Memory B cell (primary cell): ENCODE measurements at places on chromosomes 2 and 18.

DNA sequence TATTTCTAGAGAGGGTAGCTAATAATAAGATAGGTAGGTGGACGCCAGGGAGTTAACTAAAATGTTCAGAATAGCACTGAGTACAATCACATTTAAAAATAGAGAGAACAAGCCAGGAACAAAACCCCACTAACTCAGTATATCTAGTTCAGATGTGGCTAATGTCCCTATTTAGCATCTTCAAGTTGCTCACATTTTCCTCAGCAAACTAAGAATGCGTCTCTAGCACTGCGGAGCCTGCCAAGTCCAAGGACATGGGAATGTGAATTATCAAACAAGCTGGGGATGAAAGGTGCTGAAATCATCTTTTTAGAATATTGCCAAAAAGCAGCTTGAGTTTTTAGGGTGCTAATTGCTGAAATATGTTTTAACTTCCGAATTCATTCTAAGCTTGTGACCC, 398.5 kb upstream of the FIGN start:
- H3K4me1 ChIP-seq: no peaks in the 10 kb centered on the region
- H3K36me3 ChIP-seq: no peaks in the 10 kb centered on the region
- no peaks in the 10 kb centered on the region for H3K27me3 ChIP-seq

DNA sequence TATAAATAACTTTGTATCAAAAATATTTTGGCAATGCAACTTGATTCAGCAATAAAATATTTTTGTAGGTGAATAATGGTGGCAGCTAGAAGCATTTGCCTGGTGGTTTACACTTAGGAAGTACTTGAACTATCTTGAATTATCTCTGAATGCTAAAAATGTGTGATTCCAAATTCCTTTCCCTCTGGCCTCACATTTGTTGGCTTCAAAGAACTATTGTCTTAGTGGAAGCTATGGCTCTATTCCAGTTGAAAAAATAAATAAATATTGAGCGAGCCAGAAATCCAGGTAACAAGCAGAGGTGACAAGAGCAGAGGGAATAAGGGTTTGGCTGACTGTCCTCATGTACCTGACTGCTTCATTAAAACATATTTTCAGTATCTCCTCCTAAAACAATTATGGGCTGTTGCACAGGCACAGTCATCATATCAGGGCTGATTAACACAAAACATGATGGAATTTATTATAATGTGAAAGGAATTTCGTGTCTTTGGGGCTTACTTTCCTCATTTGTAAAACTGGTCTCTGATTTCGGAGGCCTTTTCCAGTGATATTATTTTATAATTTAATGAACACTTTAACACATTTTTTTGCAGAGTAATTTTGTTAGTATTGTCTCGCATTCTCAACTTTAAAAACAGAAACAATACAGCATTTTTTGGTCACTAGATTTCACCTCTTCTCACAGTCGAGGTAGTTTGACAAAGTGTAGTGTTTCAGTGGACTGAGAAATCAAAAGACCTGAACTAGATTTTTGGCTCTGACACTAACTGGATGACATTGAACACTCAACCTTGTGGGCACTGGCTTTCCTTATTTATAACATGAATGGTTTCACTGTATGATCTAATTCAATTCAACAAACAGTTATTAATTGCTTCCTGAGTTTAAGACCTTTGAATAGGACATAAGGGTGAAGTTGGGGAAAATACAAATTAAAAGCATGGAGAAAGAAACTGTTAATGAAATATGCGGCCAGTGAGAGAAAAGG, 7.8 kb upstream of the CAVIN2 start:
- no peak overlapping the region for H3K27ac ChIP-seq
- no peaks in the 10 kb centered on the region for H3K4me1 ChIP-seq
- H3K36me3 ChIP-seq: no peaks in the 10 kb centered on the region

- no peak for DNase-seq
- peaks cover 7% of the 10 kb centered on the region for H3K4me1 ChIP-seq
- H3K27me3 ChIP-seq: peaks cover 28% of the 10 kb centered on the region
- no peak overlapping the region for H3K27ac ChIP-seq
- H3K36me3 ChIP-seq: no peaks in the 10 kb centered on the region
These were observed 18.9 kb upstream of the PDIA6 start for GRCh38 chr2:10831400-10831985.

DNA sequence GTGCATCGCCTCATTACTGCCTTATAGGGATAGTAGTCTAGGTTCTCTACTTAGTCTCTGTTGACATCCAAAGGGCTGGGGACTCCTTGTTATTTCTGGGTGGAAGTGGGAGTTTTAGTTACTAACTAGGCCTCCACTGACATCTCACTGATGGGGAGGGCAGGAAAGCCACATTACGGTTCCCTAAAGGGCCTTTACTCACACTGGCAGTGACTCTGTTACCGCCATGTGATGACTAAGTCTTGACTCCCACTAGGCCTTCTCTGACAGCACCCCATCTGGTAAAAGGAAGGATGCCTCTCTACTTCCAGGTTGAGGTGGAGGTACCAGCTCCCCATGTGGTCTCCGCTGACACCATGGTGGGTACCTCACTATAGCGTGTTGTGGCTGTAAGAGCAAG, 14.0 kb upstream of the BCL2L11 start:
- no peaks in the 10 kb centered on the region for H3K4me1 ChIP-seq
- H3K4me3 ChIP-seq: no peak overlapping the region
- H3K27me3 ChIP-seq: peaks cover 3% of the 10 kb centered on the region
- H3K27ac ChIP-seq: no peak overlapping the region
- DNase-seq: no peak

GRCh38 chr2:238638982-238639628, 208.8 kb upstream of the TWIST2 start:
- no peaks in the 10 kb centered on the region for H3K36me3 ChIP-seq
- no peak overlapping the region for H3K4me3 ChIP-seq
- no peaks in the 10 kb centered on the region for H3K27me3 ChIP-seq

DNA sequence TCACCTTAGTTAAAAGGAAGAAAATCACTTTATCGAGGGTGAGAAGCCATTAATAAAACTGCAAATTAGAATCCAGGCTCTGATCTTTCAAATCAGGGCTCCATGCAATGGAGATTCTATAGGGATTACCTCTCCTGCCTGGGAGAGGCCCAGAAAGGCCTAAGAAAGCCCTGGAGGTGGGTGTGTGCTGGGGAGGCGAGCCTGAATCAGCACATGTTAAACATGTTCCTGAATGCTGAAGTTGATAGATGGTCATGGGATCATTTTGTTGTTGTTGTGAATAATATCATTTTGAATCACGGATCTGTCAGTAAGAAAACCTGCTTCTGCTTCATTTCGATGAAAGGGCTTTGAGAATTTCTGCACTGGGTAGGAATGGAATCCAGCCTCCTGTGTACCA, 254.3 kb downstream of the ACKR3 start:
- H3K36me3 ChIP-seq: no peaks in the 10 kb centered on the region
- H3K27ac ChIP-seq: no peak overlapping the region
- DNase-seq: no peak
- peaks cover 3% of the 10 kb centered on the region for H3K27me3 ChIP-seq
- H3K4me3 ChIP-seq: no peak overlapping the region

- no peak for DNase-seq
- H3K4me1 ChIP-seq: peaks cover 9% of the 10 kb centered on the region
- no peak overlapping the region for H3K27ac ChIP-seq
- H3K27me3 ChIP-seq: no peaks in the 10 kb centered on the region
- H3K4me3 ChIP-seq: no peak overlapping the region
These were observed 678.0 kb downstream of the ARHGAP15 start for GRCh38 chr2:143807192-143807591.

- no peak overlapping the region for H3K4me3 ChIP-seq
- H3K27ac ChIP-seq: no peak overlapping the region
- DNase-seq: no peak
These were observed 209.8 kb upstream of the SH3BP4 start for GRCh38 chr2:234741976-234742375.

GRCh38 chr18:6743999-6744398, 14.5 kb downstream of the ARHGAP28 start:
- H3K27ac ChIP-seq: no peak overlapping the region
- H3K27me3 ChIP-seq: no peaks in the 10 kb centered on the region

GRCh38 chr18:53191634-53192033, 851.6 kb downstream of the DCC start:
- H3K4me1 ChIP-seq: no peaks in the 10 kb centered on the region
- H3K4me3 ChIP-seq: no peak overlapping the region
- no peaks in the 10 kb centered on the region for H3K36me3 ChIP-seq
- H3K27me3 ChIP-seq: no peaks in the 10 kb centered on the region
